ENCODE measurements at places on chromosomes 11 and 22. TPM values are rescaled to one million over a fixed set of nuclear protein-coding genes. Genes with fewer than 3 reads are reported as not detected.

Gene TRPC6
- total RNA-seq, result 20.7 TPM

DNA sequence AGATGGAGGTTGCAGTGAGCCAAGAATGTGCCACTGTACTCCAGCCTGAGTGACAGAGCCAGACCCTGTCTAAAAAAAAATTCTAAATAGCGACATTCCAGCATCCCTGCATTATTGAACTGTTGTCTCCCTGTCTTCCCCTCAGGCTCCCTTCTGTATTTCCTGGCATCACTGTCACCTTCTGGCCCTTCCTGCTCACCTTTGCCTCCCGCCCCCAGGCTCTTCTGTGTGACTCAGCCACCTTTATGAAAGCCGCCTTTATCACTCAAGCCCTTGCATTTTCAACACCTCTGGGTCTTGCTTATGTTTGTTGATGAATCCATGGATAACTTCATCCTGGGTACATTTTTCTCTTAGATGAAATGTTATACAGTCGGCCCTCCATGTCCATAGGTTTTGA lies 21.1 kb downstream of the UBASH3B start:
- DNase-seq, result no peak

- no peak for DNase-seq
These were observed 404.1 kb downstream of the SHANK2 start for GRCh38 chr11:70848243-70848750.

GRCh38 chr11:32781721-32782120 lies 12.7 kb downstream of the CCDC73 start:
- no peak for DNase-seq

Gene JAM3
- 113 TPM for total RNA-seq

- DNase-seq, result peak; percentile 67
These were observed 4.1 kb downstream of the C11orf52 start for GRCh38 chr11:111922803-111923202.

GRCh38 chr11:60334005-60334620 lies 7.1 kb downstream of the MS4A6E start:
- DNase-seq, result peak; percentile 63

GRCh38 chr11:134347441-134347840 lies 15.7 kb downstream of the GLB1L2 start:
- DNase-seq, result no peak

Gene TESMIN
- 0.10 TPM for total RNA-seq

DNA sequence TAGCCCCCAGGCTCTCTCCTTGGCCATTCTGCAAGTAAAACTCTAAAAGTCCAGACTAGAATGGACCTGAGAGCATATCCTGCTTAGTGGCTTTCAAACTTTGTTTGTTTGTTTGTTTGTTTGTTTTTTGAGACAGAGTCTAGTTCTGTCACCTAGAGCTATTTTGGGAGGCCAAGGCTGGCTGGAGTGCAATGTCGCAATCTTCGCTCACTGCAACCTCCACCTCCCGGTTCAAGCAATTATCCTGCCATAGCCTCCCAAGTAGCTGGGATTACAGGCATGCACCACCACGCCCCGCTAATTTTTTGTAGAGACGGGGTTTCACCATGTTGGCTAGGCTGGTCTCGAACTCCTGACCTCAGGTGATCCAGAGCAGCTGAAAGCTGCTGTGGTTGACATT lies 28.9 kb downstream of the DAGLA start:
- DNase-seq, result no peak

Gene CECR2
- 10.4 TPM for total RNA-seq

All from tongue (tissue), 3 donors.